ENCODE measurements at places on chromosomes 4 and X.
A peak's percentile ranks its signal among the peaks of the same experiment; 100 is the strongest.

DNA sequence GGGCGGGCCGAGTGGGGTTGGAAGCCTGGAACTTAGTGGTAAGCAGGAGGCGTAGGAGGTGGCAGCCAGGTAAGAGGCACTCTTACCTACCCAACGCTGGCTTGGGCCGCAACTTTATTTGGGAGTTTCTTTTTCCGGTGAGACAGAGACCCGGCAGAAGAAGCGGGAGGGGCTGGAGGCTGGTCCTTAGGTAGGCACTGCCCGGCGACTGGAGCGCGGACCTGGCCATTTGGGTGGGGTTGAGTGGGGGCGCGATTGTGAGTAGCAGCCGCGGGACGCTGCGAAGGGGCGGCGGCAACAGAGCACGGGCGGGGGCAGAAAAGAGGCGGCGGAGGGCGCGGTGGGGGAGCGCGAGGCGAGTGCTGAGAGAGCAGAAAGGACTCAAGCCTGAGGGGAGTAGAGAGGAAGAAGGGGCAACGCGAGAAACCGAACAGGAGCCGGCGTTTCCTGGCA, 334 bp upstream of the POU4F2 start:
- DNase-seq = no peak

DNA sequence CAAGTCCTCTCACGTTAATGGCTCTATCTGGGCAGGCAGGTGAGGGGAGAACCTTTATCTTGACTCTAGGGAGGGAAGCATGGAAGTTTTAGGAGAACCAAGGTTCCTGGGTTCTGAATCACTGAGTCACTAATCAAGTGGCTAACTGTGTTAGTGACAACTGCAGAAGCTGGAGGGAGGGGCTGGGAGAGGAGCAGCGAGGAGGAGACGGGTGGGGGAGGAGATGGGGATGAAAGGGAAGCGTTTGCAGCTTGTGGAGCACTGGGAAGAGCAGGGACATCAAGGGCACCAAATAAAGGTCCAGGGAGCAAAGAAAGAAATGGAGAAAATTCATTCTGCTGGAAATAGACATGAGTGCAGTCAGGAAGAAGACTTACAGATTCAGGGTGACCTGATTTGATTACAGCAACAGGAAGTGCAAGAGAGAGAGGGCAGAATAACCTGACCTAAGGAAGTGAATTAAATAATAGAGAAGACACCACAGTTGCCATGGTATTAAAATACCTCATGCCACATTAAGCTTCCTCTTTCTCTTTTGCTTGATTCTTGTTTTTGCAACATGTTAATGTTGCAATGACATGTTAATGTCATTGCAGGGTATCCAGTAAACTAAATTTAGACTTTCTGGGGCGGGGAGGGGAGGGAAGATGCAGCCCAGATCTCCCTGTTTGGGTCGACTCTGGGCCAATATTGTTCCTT, 4.5 kb upstream of the SETD7 start:
- peak; percentile 38 for DNase-seq

- DNase-seq = peak; percentile 47
Observed at GRCh38 chrX:38882894-38883626, 81.8 kb downstream of the MID1IP1 start.

DNA sequence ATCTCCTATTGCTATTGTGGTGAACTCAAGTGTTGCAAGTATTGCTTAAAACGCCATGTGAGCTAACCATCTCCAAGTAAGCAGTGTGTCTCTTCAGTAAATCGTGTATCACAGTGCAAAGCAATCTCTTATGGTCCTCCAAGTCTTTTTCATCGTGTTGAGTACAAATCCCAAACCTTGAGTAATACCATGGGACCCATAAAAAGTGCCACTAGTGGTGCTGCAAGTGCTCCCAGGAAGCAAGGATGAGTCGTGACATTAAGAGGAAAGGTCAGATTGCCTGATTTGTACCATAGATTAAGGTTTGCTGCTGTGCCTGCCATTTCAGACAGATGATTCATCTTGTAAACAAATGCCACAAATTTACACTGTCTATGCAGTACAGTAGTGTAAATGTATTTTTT, 66.9 kb upstream of the BMPR1B start:
- DNase-seq = peak; percentile 67

DNA sequence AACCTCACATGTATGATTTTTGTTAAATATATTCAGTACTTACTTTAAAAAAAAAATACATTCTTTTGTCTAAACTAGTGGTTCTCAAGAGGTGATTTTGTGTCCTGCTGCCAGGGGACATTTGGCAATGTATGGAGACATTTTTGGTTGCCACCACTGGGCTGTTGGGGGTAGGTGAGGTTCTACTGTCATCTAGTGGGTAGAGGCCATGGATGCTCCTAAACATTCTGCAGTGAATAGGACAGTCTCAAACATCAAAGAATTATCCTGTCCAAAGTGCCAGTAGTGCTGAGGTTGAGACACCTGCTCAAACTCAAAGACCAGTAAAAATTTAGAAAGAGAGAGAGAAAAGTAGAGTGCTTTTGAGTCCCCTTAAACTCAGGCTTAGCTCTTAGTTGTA, 32.9 kb upstream of the PGM2 start:
- peak; percentile 15 for DNase-seq

DNA sequence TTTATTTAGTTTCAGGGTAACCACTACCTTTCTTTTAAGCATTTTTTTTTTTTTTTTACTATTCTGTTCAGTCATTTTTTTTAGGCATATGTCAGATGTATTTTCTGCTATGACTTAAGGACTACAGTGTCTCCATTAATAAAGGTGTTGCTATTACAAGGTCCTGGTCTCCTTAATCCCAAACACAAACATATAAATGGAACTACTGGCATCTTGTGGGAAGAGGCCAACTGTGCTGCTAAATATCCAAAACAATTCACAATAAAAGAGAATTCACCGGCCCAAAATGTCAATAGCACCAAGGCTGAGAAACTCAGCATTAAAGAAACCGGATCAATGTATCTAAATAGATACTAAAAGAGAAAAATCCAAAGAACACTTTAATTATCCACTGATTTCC, 26.4 kb downstream of the LCORL start:
- no peak for DNase-seq

- DNase-seq = peak; percentile 28
Observed at GRCh38 chrX:41167888-41168287, 82.6 kb downstream of the USP9X start.

GRCh38 chrX:1185561-1185960, 26.9 kb downstream of the CRLF2 start:
- no peak for DNase-seq

- no peak for DNase-seq
Observed at GRCh38 chrX:124393238-124393637, 46.9 kb downstream of the SH2D1A start.

DNA sequence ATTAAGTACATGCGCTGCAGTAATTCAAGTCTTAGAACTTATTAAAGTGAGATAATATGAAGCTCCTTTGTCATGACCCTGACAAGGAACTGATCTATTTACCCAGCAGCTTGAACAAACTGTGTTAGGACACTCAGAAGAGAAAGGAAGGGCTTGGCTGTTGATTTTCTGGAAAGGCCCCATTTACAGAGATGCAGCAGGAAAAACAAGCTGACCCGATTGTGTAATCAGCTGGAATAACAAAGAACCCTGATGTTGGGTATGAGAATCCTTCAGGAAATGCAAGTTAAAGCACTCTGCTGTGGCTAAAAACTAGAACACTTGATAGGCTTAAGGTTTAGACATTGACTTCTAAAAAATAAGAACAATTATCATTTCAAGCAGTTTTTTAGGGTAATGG, 64.8 kb downstream of the TBC1D9 start:
- peak; percentile 66 for DNase-seq

DNA sequence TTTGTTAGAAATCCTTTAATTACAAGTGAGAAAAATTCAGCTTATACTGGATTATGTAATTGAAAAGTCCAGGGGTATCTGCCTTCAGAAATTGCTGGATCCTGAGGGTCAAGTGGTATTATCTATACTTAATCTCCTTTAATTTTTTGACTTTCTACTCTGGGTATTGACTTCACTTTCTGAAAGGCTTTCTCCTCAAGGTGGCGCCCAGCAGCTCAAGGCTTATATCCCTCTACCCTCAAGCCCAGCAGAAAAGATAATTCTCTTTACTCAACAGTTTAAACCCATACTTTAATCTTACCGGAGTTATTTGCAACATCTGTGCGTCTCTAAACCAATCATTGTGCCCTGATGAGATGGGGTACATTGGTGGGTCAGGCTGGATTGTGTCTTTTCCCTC, 129.5 kb downstream of the LARP7 start:
- peak; percentile 44 for DNase-seq

- no peak for DNase-seq
Observed at GRCh38 chrX:40314070-40314469, 216.3 kb upstream of the BCOR start.

- no peak for DNase-seq
Observed at GRCh38 chr4:7507381-7507780, 72.7 kb upstream of the PSAPL1 start.

DNA sequence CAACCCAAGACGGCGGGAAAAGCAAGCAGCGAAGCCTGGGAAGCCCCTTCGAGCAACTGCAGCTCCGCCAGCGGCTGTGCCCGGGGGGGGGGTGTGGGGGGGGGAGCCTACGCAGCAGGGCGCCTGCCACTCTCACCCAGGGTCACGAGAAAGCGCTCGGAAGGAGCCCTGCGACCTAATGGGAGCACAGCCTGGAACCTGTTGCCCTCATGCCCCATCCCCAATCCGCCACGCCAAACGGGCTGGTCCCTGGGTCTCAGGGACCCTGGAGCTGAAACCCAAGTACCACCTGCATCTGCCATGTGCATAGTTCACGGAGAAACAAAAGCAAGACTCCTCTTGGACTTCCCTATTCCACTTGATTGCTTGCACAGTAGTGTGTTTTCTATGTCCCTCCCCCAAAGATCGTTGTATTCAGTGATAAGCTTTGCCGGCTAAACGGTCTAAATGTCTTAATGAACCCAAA, 359 bp upstream of the GAB3 start:
- DNase-seq = no peak

- no peak for DNase-seq
Observed at GRCh38 chr4:101025755-101026154, 321.6 kb downstream of the PPP3CA start.

DNA sequence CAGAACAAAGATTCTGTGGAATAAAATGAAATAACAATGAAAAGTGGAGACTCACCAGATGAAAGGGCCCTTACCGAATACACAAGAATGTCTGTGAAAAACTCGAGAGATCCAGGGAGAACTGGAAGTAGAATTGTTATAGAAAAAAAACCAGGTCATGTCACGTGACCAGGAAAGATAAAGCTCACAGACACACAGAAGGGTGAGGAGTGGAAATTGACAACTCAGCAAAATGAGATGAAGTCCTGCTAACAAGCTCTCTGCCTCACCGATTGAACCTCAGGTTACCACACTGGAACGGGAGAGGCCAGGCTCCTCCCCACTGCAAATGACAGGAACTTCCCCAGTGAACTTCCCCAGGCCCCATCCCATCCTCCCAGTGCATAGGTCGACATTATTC, 1618.0 kb upstream of the PCDH10 start:
- no peak for DNase-seq

DNA sequence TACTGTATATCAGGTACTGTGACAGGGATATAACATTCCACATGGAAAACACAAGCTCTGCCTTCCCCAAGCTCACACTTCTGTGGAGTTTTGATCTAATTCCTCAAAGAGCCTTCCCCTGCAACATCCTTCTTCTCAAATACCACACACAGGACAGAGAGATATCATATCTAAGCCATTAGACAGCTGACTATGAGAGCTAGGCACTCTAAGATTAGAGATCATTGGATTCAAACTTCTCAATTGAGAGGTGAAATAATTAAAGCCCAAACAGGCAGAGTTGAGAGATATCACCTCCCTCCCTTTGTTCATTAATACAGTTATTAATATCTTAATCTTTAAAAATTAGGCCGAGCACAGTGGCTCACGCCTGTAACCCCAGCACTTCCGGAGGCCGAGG, 25.0 kb downstream of the TEC start:
- no peak for DNase-seq

DNA sequence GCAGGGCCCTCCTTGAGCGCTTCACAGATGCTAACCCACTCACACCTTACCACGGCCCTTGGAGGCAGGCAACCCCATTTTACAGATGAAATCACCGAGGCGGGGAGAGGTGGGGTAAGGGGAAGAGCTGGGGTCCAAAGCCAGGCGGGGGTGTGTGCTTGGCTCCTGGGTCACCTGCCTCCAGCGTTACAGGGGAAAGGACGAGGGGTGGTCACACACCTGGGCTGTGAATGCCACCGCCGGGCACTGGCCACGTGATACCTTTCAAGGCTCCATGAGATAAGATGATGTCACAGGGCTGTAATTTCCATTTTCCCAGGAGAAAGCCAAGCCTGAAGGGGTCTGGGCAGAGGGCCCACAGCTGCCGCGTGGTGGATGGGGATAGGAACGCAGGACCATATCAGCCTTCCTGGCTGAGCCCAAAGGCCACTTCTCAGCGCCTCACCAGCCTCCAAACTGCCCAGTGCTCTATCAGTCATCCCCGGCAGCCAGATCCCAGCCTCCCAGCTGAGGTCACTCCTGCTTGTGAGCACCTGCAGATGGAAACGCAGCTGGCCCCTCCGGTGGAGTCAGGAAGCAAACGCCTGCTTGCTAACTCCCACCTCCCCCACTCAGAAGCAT, 62.4 kb upstream of the CRMP1 start:
- no peak for DNase-seq

DNA sequence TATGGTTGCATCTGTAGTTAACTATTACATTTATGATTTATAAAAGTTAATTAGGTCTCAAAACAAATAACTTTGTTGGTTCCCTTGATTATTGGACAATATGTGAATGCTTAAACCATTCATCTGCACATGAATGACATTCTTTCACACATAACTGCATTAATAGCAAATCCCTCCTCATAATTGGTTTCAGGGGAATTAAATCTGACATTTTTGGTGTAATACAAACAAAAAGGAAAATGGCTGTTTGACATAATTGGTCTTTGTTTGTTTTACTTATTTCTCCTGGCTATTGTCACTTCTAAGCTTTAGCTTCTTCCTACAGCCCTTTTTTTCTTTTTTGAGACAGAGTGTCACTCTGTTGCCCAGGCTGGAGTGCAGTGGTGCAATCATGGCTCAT, 71.9 kb downstream of the TBC1D9 start:
- no peak for DNase-seq

DNA sequence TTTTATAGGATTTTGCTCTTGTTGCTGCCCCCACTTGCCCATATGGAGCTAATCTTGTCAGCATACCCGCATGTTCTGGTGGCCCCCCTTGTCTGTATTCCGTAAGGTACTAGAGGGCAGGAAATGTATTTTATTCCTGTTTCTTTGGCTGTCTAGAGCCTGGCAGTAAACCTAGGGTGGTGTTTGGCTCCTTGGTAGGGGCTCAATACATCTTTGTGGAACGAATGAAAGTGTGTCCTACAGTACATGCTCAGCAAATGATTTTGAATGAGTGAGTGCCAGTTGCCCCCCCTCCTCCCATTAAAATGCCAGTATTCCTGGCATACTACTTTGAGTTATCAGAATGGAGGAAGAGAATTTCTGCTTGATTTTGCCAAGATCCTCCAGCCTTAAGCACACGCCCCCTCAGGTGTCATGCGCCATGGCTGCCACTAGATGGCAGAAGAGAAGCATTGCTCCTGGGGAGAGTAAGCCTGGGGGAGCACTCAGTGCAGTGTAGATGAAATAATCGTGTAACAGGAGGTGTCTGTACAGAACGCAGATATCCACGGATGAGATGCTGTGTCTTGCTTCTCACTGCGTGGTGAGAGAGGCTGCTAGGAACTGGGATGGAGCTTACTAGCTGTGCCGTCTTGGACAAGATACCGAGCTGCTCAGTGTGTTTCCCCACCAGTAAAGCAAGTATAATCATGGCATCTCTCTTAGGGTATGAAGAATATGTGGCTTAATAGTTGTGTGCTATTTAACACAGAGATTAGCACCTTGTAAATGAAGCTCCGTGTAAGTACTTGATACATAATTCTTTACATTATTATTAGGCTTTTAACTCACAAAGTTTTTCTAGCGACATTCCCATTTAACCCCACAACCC, 17.2 kb upstream of the RNF212 start:
- DNase-seq = peak; percentile 75
